ENCODE measurements at places on chromosomes 16 and 17.

DNA sequence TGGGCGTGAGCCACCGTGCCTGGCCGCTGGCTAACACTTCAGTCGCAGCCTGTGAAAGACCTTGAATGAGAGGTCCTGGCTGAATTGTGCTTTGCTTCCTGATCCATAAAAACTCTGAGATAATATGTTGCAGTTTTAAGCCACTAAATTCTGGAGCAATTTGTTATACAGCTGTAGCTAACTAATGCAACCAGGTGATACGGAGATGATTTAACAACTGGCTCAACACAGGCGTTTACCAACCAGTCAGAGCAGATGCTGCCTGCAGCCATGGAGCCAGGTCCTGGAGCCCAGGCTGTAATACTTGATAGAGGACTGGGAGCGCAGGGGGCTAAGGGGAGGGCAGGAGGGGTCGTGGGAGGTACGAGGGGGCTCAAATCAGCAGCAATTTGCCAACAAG is 50.9 kb downstream of the PLXDC1 start:
- no peak for DNase-seq

DNA sequence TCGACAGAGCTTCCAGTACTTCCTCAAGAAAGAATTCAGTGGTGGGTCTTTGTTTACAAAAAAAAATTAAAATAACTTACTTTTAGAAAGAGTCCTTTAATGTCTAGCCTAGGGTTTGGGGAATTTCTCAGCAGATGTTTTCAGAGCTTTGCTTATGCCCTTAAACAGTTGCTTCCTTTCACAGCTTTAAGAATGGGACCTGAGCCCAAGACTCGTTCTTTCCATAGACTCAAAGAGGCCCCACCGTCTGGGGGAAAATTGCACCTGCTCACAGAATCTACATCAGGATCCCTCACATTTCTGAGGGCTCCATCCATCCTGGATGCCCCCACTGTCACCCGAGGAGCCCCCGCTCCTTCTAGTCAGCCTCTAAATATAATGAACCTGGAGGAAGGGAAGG is 60.0 kb downstream of the RGS9 start:
- DNase-seq: no peak

- DNase-seq: no peak
Measured at GRCh38 chr17:82314012-82314726, 3.2 kb downstream of the CD7 start.

- no peak for DNase-seq
Measured at GRCh38 chr16:69773260-69773947, 11.3 kb downstream of the WWP2 start.

DNA sequence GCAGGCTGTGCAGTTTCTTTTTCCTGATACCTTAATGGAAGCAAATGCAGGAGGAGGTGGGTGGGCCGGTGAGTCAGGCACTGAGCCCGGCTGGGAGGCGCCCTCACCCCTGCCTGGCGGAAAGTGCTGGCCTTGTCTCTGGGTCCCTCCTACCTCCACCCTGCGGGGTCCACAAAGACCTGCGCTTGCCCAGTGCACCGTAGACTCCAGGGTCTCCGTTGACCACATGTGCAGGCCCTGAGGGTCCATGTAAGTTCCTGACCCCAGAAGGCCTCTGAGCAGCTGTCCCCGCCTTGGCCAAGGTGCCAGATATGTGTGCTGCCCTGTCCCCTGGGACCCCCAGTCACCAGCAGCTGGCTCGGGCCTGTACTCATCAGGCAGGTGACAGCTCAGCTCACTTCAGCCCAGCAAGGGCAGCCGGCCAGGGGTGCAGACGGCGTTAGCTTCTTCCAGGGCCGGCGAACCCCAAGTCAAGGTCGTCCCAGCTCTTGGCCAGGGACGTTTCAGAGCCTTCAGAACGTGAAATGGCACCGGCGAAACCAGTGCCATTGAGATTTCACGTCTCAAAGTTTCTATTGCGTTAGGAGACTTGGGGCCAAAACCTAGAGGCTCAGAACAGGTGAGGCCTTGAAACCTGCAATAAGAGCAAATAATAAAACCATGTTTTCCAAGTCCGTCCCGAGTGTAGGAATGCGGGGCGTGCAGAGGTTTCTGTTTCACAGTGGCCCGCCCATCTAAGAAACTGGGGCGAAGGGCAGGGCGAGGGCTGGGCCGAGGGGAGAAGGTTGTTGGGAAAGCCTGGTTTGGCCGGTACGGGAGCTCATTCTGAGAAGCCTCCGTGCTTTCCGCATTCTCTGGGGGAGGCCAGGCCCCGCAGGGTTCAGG is 12.1 kb downstream of the METRNL start:
- no peak for DNase-seq

- no peak for DNase-seq
Measured at GRCh38 chr17:40633871-40634270, 13.7 kb downstream of the SMARCE1 start.

DNA sequence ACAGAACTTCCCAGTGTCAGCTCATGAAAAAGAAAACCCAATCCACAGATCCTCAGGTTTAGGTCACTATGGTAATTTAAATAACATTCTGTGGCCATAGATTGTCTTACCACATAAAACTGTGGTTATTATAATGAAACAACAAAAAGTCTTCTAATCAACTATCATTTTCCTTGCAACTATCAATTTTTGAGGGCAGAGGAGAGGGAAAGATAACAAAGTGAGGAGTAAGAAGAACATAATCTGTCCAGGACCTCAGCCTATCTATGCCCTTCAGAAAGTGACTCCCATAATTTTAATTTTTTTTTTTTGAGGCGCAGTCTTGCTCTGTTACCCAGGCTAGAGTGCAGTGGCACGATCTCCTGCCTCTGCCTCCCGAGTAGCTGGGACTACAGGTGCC is 4.0 kb upstream of the GGNBP2 start:
- no peak for DNase-seq

- no peak for DNase-seq
Measured at GRCh38 chr16:677316-678190, 2.1 kb downstream of the RHBDL1 start.

- no peak for DNase-seq
Measured at GRCh38 chr17:74654742-74655141, 31.2 kb upstream of the CD300E start.
